Effector memory CD8-positive, alpha-beta T cell (primary cell): ENCODE measurements at places on chromosomes 2 and 18.

GRCh38 chr2:136134126-136134525 lies 16.2 kb upstream of the CXCR4 start:
- no peak for DNase-seq

GRCh38 chr2:237219826-237220225 lies 134.1 kb downstream of the COPS8 start:
- no peak for DNase-seq

- no peak for DNase-seq
Observed at GRCh38 chr2:230184727-230185578, 34.8 kb downstream of the SP110 start.

DNA sequence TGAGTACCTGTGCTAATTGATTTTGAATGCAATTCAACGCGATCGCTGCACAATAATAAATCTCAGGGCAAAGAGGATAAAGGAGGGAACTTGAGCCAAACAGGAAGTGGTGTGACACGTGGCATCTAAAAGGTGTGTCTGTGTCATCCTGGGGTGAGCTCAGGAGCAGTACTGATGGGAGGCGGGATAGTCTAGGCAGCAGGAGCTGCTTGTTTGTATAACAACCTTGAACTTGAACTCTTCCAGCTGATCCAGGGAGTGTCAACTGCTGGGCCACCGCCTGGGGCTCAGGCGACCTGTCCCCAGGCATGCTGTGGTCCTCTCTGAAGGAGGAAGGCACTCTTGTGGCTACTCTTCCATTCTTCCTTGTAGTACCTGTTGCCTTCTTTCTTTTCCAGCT lies 61.2 kb downstream of the BOD1L2 start:
- DNase-seq = no peak

DNA sequence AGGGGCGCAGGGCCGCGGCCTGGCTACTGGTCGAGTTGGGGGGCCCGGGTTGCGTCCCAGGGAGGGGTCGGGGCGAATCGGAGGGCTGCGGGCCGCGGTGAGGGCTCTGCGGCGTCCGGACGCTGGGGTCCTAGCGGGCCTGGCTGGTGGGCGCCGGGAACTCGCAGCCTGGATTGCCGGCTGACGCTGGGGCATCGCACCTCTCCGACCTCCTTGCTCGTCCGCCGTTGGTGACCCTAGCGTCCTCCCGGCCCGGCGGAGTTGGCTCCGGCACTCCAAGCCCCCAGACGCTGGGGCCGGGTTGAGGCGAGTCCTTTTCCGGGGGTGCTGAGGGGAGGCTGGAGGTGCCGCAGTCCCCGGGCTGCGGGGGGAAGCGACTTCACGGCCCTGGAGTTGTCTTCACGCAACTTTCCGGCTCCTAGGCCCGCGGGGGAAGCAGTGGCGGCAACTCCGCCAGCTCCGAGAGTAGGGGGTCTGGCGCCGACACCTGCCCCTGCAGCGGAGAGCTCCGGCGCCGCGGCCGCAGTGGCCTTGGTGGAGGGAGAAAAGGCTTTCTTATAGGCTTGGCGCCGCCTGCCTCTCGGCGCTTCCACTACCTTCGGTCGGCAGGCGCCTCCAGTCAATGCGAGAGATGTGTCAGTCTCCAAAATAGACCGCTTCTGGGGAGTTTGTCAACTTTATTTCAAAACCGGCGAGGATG lies 70.3 kb downstream of the HAUS1 start:
- DNase-seq = peak; percentile 12

- no peak for DNase-seq
Observed at GRCh38 chr18:58884680-58885079, 20.0 kb downstream of the ZNF532 start.

DNA sequence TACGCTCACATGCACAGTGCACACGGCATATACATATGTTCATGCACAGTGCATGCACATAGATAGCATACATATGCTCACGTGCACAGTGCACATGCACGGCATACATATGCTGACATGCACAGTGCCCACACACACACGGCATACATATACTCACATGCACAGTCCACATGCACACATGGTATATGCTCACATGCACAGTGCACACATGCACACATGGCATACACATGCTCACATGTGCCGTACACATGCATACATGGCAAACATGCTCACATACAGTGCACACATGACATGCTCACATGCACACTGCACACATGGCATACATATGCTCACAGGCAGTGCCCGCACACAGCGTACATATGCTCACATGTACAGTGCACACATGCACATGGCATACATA lies 97.7 kb upstream of the CTDP1 start:
- DNase-seq = no peak

- DNase-seq = no peak
Observed at GRCh38 chr18:57334383-57334782, 18.0 kb upstream of the ST8SIA3 start.

DNA sequence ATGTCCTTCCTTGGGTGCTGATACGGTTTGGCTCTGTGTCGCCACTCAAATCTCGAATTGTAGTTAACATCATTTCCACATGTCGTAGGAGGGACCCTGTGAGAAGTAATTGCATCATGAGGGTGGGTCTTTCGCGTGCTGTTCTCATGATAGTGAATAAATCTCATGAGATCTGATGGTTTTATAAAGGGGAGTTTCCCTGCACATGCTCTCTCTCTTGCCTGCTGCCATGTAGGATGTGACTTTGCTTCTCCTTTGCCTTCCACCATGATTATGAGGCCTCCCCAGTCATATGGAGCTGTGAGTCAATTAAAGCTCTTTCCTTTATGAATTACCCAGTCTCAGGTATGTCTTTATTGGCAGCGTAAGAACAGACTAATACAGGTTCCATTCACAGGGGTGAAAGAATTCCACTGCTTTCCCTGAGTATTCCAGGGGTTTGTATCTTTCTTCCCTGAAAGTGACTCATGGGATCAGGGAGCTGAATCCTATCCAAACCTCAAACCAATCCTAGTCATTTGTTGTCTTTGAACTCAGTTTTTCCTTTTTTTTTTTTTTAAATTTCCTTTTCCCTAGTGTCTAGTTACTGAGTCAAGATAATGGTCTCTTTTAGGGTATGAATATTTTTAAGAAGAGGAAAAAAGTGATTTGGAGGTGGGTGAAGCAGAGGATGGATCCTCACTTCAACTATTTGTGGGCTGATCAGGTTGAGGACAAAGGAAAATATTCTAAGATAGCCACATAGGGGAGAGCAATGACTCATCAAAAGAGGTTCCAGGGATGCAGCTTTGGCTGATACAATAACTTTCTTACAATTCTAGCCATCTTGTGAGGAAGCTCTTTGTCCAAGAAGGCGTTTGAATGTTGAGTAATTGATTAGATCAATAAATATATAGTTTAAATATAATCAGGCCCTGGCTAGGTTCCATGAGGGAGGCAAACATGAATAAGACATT lies 19.5 kb upstream of the KCNE4 start:
- DNase-seq = no peak

DNA sequence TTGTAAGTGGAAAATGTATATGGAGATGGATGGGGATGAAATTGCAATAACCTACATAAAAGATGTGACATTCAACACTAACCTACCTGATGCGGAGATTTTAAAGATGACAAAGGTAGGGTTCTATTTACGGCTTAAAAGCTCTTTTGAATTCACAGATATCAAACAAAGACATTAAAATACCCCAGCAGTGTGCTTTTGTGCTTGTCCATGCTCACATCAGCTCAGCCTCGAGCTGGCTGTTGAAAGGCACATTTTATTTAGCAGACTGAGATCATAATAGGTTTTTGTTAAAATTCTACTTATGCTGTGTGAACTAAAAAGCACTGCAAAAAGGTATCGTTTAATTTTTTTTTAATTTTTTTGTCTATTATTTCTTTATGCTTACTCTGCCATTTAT lies 96.0 kb upstream of the CDCA7 start:
- no peak for DNase-seq

GRCh38 chr2:20446255-20446916 lies 488 bp upstream of the RHOB start:
- DNase-seq = no peak

GRCh38 chr2:98702858-98703620 lies 27.9 kb downstream of the MGAT4A start:
- no peak for DNase-seq

GRCh38 chr18:34805878-34806351 lies 95.8 kb downstream of the DTNA start:
- no peak for DNase-seq

DNA sequence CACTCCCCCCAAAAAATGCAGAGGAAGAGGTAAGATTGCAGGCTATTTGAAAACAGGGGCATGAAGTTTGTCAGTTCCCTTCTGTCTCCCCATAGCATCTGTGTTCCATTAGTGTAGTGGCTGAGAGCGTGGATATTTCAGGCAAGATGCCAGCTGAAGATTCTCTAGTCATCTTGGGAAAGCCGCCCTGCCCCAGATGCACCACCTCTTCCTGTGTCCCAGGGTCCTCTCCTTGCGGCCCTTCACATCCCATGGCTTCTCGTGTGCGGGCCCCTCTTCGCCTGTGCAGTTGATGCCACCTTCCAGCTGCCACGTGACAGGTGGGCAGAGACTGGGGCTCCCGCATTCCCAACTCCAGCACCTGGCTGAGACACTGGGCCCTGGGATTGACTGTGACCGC lies 16.1 kb downstream of the TMEM127 start:
- DNase-seq = no peak

GRCh38 chr2:238817382-238817781 lies 30.5 kb upstream of the TWIST2 start:
- no peak for DNase-seq

GRCh38 chr2:226059961-226060627 lies 660.6 kb downstream of the NYAP2 start:
- DNase-seq = no peak

DNA sequence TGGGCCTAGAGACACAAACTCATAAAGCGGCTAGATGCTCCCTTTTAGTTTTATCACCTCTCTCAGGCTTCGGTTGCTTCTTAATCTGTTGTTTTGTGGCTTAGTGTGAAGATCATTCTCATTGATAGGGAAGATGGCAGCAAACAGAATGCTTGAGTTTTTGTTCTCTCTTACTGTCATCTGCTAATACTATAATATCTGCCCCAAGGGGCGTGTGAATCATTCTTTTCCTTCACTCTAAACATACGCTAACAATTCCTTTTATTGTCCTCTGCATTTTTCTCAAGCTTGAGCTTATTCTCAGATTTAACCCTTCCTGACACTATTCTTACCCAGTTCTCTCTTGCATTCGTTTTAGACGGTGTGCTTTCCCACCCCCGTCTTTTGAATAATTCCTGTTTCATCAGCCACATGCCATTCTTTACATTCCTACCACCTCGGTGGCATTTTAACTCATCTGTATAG lies 323.9 kb upstream of the NRP2 start:
- DNase-seq = no peak

GRCh38 chr2:181393472-181393871 lies 63.7 kb upstream of the ITGA4 start:
- DNase-seq = peak; percentile 6

DNA sequence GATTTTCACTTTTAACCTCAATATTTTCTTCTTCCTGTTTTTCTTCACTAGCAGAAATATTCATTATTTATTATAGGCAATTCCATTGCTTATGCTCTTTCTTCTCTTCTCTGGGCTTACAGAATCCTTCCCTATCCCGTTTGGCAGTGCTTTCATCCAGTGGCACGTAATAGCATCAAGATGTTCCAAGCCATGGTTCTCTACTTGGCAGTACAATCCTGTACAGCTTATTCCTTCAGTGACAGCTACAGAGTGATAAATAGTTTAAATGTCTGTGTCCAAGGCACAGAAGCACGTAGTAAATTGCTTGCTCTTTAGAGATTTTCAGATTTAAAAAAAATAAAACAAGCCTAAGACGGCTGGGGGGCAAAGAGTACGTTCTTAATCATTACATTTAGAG lies 1964.3 kb downstream of the SUCLG1 start:
- DNase-seq = no peak

DNA sequence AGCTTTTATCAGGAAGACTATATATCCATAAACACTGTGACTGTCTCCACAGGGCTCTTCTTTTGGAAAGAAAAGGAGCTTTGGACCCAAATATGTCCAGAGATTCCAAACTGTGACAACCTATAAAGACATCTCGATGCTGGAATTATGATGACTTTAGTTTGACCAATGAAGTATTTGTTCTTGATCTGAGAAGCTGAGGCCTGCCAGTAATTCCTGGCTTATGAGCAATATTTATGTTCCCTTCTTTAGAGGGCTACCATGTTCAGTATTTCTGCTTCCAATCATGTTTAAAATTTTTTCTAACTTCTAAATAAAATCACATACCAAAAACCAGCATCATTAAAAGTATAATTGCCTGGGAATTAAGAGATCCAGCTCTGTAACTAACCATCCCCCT lies 41.1 kb downstream of the FEZ2 start:
- no peak for DNase-seq

GRCh38 chr2:103249462-103249861 lies 487.6 kb downstream of the TMEM182 start:
- DNase-seq = no peak

GRCh38 chr2:143881246-143881645 lies 638.7 kb downstream of the ZEB2 start:
- DNase-seq = no peak

GRCh38 chr2:7953195-7953594 lies 728.7 kb upstream of the ID2 start:
- DNase-seq = no peak

DNA sequence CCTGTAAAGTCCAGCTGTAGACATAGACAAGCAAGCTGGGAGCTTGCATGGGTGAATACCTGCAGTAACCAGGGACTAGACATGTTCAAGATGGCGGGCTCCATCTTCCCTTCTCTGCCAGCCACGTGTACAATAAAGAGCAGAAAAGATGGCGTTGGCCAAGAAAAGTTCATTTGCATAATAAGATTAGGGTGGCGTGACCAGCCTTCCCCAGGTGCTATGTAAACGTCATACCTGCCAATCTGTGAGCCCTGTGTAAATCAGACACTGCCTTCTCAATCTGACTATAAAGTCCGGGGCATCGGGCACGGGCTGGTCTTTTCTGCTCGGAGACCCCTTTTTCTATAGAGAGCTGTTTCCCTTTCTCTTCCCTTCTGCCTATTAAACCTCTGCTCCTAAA lies 101.6 kb upstream of the XPO1 start:
- DNase-seq = no peak

- no peak for DNase-seq
Observed at GRCh38 chr2:142423603-142424002, 292.8 kb upstream of the LRP1B start.

DNA sequence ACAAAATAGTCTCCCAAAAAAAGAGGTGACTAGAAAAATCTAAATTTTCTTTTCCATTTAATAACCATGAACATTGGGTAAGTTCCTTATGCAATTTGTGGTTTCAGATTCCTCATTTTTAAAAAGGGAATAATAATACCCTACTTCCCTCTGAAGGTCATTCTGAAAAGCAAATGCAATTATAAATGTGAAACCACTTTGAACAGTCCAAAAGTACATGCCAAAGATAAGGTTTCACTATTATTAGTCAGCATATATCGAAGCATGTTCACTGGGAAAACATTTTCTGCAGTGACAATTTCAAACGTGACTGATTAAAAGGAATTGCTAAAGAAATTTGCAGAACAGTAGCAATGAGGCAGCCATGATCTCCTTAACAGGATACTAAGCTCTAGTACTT lies 100.1 kb upstream of the RNF152 start:
- no peak for DNase-seq
